ENCODE measurements at places on chromosomes 5 and 9. TPM values are rescaled to one million over a fixed set of nuclear protein-coding genes. Genes with fewer than 3 reads are reported as not detected.

- DNase-seq, result no peak
- H3K4me1 ChIP-seq, result no peaks in the 10 kb centered on the region
- no peaks in the 10 kb centered on the region for H3K27me3 ChIP-seq
Measured at GRCh38 chr9:22395687-22396141, 50.9 kb upstream of the DMRTA1 start.

Gene NAIP
- total RNA-seq, result 12.8 TPM

- H3K27me3 ChIP-seq, result peaks cover 4% of the 10 kb centered on the region
- H3K36me3 ChIP-seq, result no peaks in the 10 kb centered on the region
Measured at GRCh38 chr9:98442541-98442940, 187.1 kb upstream of the TBC1D2 start.

DNA sequence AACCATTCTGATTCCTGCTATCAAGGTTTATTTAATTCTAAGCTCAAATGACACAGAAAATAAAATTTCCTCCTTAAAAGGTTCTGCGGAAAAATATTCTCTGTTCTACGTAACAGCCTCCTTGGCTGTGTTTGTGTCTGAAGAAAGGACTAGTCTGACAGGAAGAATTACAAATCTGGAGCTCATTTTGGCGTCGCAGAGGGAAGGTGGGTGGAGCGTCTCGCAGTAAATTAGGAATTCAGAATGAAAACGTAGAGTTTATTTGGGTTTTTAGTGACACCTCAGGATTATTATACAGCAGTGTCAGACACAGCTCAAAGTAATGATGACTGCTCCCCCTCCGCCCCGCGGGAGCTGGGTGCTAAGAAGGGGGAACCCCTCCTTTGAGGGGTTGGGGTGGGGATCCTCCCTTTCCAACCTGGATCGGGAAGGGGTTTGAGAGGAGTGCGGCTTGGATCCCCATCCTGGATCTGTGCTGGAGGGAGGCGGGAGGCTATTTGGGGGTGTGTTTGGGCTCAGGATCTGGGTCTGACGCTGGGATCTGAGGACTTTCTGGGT lies 933 bp upstream of the TGFBR1 start:
- no peaks in the 10 kb centered on the region for H3K36me3 ChIP-seq
- H3K27ac ChIP-seq, result peak overlapping the region; percentile 74
- no peaks in the 10 kb centered on the region for H3K27me3 ChIP-seq
- no peak for DNase-seq
- H3K4me1 ChIP-seq, result peaks cover 30% of the 10 kb centered on the region
